ENCODE measurements at places on chromosomes 16 and 17.

DNA sequence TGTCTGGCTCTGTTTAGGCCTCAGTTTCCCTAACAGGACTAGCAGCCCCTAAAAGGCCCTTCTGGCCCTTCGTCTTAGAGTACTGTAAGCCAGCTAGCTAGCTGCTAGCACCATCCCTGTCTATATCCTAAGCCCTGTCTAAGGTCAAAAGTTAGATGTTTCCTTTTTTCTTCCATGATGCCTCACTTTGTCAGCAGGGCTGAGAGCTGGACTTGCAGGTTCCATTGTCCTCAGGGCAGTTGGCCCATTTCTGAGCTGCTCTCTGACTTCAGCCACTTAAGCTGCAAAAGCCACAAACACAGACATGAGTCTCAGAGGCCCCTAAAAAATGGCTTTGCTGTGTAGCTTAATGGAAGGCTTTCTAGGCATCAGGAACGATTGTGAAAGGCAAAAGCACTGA, 187.7 kb downstream of the CBLN1 start:
- DNase-seq: no peak

- no peak for DNase-seq
Observed at GRCh38 chr16:86379505-86379846, 130.9 kb upstream of the FOXF1 start.

DNA sequence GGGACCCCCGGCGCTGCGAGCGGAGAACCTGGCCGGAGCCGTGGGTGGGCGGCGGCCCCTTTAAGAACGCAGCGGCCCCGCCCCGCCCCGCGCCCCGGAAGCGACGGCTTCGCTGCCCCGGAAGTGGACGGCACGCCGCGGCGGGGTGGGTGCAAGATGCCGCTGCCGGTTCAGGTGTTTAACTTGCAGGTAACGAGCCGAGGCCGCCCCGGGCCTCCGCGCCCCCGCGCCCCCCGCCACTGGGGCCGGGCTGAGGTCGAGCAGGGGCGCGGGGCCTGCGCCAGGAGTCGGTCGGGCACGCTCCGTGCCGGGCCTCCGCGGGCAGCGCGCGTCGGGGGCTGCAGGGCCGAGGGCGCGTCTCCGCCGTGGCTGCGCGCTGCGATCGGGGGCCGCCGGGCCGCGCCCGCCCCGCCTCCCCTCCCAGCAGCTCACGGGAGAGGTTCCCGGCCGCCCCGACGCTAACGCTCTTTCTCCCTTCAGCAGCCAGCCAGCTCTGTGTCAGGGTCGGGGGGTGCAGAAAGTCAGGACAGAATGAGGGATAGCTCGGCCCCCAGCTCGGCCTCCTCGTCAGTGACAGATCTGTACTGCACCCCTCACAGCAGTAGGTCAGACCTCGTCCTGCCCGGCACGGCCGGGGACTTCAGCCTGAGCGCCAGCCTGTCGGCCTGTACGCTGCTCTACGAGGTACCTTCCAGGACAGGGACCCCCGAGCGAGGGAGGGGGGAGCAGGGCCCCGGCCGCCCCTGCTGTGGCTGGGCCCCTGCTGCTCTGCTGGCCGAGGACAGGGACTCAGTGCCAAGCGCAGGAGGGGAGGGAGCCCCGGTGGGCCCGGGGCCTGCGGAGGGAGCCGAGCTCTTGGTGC, at the start of the genes GPS1 and RFNG:
TSS of gene GPS1 (plus strand) at position 123 of the 862 bp plus-strand sequence. CDS start at position 157, 34 bp downstream.
TSS of gene RFNG (minus strand) at position 36 of the 862 bp plus-strand sequence. CDS start 45 bp downstream, outside the sequence.
- DNase-seq: peak; percentile 87

DNA sequence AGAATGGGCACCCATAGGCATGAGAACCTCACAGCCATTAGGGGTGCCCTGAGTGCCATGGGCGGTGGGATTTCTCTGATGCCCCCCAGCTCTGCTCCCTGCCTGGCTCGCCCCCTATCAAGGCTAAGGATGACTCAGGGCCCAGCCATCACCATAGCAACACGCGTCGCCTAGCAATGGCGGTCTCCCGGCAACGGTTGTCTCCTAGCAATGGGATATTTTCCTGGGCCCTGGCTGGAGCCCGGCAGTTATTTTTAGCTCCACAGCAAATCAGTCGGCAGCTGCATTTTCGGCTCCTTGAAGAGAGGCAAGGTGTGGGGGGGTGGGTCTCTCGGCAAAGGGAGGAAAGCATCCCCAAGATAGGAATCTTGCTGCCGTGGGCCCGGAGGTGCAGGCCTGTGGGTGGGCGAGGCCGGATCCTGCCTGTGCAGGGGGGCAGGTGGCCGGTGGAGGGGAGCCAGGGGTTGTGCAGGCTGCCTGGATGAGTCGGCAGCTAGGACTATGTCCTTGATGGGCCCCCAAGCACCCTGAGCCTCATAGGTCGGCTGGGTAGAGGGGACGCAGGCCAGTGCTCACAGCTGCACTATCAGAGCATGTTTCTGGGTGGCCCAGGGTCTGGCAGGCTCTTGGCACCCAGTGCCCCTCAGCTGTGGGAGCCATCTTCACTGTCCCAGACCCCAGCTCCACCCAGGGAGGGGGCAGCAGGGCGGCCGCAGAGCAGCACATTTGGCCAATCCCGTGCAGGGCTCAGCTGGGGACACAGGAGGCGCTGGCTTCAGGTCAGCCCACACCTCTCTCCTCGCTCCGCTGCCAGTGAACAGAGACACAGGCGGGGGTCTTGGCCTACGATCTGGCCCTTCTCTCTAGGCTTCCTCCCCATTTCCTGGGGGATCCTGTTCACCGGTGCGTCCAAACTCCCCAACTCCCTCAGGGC, 4.2 kb upstream of the FBXL16 start:
- DNase-seq: peak; percentile 91

DNA sequence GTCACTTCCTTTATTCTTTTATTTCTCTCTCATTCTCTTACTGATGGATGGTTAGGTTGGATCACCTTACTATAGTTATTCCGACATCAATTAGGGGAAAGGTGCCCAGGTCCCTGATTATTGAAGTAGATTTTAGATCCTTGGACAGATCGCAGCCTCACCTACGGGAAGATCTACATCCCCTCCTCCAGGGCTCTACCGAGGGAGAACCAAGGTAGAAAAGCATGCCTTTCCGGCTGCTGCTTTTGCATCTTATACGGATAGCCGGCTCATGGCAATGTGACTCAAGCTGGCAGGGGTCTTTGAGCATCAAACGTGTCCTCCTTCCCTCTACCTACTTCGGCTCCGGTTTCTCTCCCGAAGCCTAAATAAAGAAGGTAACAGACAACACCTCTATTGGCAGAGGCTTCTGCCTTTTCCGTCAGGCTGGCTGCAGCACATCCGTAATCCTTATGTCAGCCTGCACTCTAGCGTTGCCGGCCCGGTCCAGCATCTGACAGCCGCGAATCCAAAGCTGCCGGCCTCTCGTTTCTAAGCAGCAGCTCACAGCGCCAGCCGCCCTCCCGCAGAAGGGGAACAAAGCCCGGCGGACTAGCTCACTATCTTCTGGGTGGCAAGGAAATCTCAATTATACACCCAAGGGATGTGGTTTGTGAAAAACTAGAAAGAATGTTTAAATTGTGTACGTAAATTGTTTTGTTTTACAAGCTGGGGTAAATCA, 46.9 kb downstream of the IRX6 start:
- DNase-seq: no peak

DNA sequence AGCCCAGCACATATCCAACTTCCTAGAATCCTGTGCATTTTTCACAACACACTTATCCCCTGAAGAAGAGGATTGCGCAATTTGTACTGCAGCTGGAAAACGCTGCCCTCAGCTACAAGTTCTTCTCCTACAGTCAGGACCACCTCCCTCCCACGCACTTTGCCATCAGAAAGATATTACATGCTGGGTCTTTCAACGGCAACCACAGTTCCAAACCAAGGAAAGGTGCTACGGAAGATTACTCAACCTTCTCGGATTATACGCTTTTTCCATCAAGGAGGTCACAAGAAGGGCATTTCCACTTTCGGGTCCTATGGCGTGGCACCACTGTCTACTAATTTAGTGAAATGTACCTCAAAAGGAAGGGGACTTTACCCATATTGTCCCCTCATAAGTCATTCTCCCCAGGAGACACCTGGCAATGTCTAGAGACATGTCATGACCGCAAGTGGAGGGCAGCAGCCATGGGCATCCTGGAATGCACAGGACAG, 35.2 kb downstream of the USP7 start:
- no peak for DNase-seq

GRCh38 chr16:50583211-50583610, 35.0 kb downstream of the NKD1 start:
- no peak for DNase-seq

- no peak for DNase-seq
Observed at GRCh38 chr16:78290395-78290794, 190.9 kb downstream of the WWOX start.

- DNase-seq: no peak
Observed at GRCh38 chr16:26840691-26841090, 226.0 kb upstream of the C16orf82 start.

- no peak for DNase-seq
Observed at GRCh38 chr16:17836868-17837602, 366.3 kb upstream of the XYLT1 start.

GRCh38 chr17:39800540-39800939, 62.8 kb downstream of the GRB7 start:
- DNase-seq: peak; percentile 76

GRCh38 chr16:30122604-30123160, 338 bp downstream of the MAPK3 start:
- DNase-seq: peak; percentile 62

- peak; percentile 72 for DNase-seq
Observed at GRCh38 chr16:28923652-28924398, 1.2 kb downstream of the RABEP2 start.

- no peak for DNase-seq
Observed at GRCh38 chr17:16282522-16282921, 65.5 kb downstream of the PIGL start.

GRCh38 chr17:36705874-36706731, 104.7 kb downstream of the MRM1 start:
- peak; percentile 30 for DNase-seq

DNA sequence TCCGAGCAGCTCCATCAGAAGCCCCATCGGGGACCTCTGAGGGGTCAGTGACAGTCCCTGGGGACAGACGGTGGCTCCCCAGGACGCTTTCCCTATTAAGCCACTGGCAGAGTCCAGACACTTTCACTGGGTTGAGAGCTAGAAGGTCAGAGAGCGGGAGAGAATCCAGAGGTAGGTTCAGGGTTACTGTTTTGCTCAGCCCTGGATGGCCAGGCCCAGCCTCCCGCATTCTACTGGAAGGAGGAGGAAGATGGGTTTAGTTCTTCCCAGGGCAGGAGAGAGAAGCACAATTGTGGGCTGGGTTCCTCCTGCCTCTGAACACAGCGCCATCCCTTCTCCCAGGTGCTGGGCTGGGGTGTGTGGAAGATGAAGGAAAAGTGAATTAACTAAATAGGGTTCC, 452.8 kb downstream of the SLC39A11 start:
- DNase-seq: no peak

DNA sequence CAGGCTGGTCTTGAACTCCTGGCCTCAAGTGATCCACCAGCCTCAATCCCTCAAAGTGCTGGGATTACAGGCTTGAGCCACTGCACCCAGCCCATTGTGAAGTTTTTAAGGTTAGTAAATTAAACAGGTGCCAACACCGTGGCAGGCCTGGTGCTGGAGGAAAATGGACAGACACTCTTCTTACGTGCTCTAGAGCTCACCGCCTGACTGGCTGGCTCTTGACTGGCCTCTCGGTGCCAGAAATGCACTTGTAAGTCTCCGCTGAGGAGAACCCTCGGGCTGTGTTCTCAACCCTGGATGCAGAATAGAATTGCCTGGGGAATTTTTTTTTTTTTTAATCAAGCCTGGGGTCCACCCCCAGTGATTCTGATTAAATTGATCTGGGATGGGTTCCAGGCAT, 10.3 kb upstream of the HAS3 start:
- DNase-seq: peak; percentile 35

GRCh38 chr17:56636265-56636664, 42.8 kb downstream of the NOG start:
- DNase-seq: no peak

GRCh38 chr16:25143928-25144327, 32.4 kb downstream of the LCMT1 start:
- DNase-seq: no peak

DNA sequence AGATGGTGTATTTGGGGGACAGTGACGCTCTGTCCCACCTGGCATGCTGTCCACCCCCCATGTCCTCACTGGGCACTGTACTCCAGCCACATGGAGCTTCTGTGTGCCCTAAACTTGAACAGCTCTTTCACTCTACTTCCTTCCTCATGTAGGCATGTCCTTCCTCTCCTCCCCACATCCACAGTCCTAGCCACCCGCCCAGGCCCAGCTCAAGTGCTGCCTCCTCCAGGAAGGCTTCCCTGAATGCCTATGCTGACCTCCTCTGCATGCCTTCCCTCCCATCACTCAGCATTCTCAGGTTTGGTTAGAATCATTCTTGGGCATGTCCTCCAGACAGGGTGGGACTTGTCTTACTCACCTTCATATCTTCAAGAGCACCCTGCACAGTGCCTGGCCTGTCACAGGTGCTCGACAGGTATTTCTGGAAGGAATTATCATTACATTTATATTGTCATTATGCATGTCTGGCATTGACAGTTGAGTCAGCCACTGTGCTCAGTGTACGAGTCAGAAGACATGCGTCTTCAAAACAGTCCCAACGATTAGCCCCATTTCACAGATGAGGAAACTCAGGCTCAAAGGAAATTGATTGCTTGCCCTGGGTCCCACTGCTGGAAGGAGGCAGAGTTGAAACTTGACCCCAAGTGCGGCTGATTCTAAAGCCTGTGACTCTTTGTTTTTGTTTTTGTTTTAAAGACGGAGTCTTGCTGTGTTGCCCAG, 42.1 kb upstream of the TOB1 start:
- DNase-seq: no peak

DNA sequence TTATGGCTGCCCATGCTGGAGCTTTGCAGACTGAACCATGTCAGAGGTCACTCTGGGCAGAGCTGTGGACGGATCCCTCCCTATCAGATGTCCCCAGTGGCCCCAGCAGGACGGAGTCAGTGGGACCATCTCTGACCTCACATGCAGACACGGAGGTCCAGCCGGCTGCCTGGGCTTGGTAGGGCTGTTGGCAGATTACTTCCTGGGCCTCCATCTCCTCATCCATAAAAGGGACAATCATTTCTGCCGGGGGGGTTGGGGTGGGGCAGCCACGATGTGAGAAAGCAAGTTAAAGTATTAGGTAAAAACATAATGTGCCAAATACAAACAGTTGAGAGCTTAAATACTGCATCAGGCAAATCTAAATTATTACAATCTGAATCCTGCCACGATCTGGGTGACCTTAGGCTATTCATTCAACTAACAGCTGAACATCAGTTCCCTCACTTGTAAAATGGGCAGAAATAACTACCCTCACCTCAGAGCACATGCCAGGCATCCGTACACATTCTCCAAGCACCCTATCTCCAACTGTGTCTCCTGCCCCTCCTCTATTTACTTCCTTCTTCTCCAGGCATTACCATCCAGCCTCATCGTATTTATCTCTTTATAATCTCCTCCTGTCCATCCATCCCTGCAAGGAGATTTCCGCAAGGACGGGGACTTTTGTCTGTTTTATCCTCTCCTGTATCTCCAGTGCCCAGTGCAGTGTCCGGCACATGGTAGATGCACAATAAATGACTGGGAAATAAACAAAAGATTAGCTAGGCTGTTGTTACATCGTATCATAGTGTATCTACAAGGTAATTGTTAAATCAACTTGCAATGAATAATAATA, 192.3 kb upstream of the FOXF1 start:
- DNase-seq: no peak

GRCh38 chr16:15925631-15926030, 23.8 kb upstream of the ABCC1 start:
- DNase-seq: no peak

- no peak for DNase-seq
Observed at GRCh38 chr17:72426948-72427760, 306.3 kb downstream of the SOX9 start.
